ENCODE measurements at places on chromosomes 7 and 10. TPM values are rescaled to one million over a fixed set of nuclear protein-coding genes. Genes with fewer than 3 reads are reported as not detected.

STYXL1 gene
- 43.6 TPM for total RNA-seq

ERV3-1 gene
- 3.8 TPM for total RNA-seq

MSMB gene
- total RNA-seq, result 0.42 TPM

HOXA10 gene
- total RNA-seq, result 6.3 TPM

CPA2 gene
- total RNA-seq, result 0.30 TPM

CYP2C8 gene
- total RNA-seq, result not detected

COA1 gene
- total RNA-seq, result 89.9 TPM

GHRHR gene
- not detected for total RNA-seq

TRIM50 gene
- not detected for total RNA-seq

TACR2 gene
- total RNA-seq, result 0.10 TPM

CUBN gene
- 0.06 TPM for total RNA-seq

FKBP6 gene
- not detected for total RNA-seq

CLDN15 gene
- 10.3 TPM for total RNA-seq

ST7 gene
- 22.6 TPM for total RNA-seq

GNAI1 gene
- total RNA-seq, result 30.8 TPM

ZWINT gene
- 99.7 TPM for total RNA-seq

H2BK1 gene
- total RNA-seq, result not detected

HOXA1 gene
- total RNA-seq, result 3.0 TPM

PAPOLB gene
- not detected for total RNA-seq

HGF gene
- total RNA-seq, result 0.05 TPM

FGFR2 gene
- total RNA-seq, result 0.43 TPM

ADARB2 gene
- total RNA-seq, result not detected

GPR146 gene
- 1.8 TPM for total RNA-seq

SCIN gene
- 0.36 TPM for total RNA-seq

PRKAR1B gene
- total RNA-seq, result 32.2 TPM

TMEM254 gene
- 19.3 TPM for total RNA-seq

GHITM gene
- 203 TPM for total RNA-seq

TRIL gene
- total RNA-seq, result not detected

NOD1 gene
- 6.7 TPM for total RNA-seq

HOXA13 gene
- total RNA-seq, result 2.0 TPM

OR2A42 gene
- total RNA-seq, result not detected

HHEX gene
- total RNA-seq, result 11.7 TPM

PKD2L1 gene
- 0.05 TPM for total RNA-seq

CPA5 gene
- total RNA-seq, result not detected

STEAP2 gene
- total RNA-seq, result 4.4 TPM

SEC24C gene
- 55.3 TPM for total RNA-seq

PNLIPRP1 gene
- total RNA-seq, result not detected

SPDYE1 gene
- total RNA-seq, result not detected

TMEM273 gene
- total RNA-seq, result not detected

WNT8B gene
- not detected for total RNA-seq

GBF1 gene
- 24.7 TPM for total RNA-seq

SKAP2 gene
- 17.5 TPM for total RNA-seq

ASZ1 gene
- total RNA-seq, result not detected

EIF5AL1 gene
- total RNA-seq, result 2.3 TPM

CHN2 gene
- total RNA-seq, result 0.38 TPM

PPP1R17 gene
- not detected for total RNA-seq

All from A549 treated with Hydrocortisone at 1 μM for 4 hours (cell line).